Stimulated activated CD8-positive, alpha-beta memory T cell treated with anti-CD3 and anti-CD28 coated beads, Interleukin-4, amount 100 ng/mL, for 1 hour (primary cell): ENCODE measurements at places on chromosomes 6 and 20.

- no peak for DNase-seq
These were observed 6.5 kb upstream of the BCAS4 start for GRCh38 chr20:50788045-50788991.

GRCh38 chr20:31918466-31919105, 33.3 kb downstream of the PDRG1 start:
- no peak for DNase-seq

- DNase-seq: no peak
These were observed 271.4 kb downstream of the ALDH8A1 start for GRCh38 chr6:134678436-134678889.

DNA sequence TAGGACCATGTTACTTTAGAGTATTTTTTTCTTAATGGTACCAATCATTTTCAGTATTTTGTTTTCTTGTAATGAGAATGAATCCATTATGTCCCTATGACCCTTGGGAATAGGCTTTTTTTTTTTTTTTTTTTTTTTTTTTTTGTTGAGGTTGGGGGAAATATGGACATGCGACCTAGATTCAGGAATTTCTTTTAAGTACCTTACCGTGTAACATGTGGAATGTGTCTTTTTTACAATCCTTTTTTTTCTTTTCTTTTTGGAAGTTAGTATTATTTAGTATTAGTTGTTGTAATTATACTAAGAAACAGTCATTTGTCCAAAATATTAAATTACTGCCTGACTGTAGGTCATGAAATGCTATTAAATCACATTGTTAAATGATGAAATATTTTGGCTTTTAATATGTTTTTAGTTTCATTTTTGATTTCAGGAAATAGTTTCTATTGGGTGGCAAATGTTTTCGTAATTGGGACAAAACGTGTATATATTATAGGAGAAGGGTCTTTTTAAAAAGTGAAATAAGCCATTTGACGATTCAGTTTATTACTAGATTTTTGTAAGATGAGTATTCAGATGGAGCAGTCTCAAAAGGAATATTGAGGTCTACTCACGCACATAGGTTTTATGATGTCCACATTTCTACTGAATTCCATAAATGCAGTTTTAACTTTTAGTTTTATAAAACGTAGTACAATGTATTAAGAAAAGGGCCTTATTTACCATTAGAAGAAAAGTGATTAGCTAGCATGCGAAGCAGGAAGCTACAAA, 4.9 kb downstream of the ARID1B start:
- DNase-seq: no peak

DNA sequence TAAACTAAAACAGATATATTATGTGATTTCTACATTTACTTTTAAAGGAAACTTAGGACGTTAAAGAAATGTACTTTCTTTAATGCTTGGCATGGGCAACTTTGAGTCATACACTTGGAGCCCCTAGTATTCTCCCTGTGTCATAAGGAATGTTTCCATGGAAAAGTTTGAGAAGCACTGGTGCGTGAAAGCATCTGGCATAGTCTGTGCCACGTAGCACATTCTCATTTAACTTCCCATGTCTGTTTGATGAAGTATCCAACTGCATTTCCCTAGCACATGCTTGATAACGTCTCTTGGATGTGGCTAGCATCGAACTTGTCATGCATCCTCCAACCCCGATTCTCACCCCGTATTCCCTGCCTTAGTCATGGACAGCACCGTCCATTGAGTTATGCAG, 172.0 kb downstream of the TBC1D7 start:
- no peak for DNase-seq

- no peak for DNase-seq
These were observed 868 bp downstream of the LTV1 start for GRCh38 chr6:143844006-143844405.

- DNase-seq: no peak
These were observed 43.7 kb upstream of the HFE start for GRCh38 chr6:26043384-26044139.

DNA sequence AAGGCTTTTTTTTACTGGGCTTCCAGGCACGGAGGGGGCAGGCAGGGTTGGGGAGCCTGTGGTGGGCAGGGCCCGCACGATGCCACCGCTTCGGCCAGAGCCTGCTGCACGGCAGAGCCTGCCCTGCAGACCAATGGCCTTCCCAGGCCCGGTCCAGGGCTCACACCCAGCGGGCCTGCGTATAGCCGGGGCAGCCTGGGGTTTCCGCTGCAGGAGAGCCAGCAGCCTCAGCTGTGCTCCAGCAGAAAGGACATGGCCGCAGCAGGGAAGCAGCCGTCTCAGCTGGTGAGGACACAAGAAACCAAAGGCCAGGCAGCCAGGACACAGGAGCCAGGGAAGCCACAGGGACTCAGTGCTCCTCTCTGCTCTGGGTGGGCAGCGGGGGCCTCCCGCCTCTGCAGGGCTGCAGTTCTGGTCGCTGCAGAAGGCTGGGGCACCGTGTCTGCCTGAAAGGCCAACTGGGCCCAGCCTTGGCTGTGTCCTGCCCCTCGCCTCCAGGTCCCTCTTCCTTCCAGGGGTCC, 90.6 kb downstream of the TTLL2 start:
- no peak for DNase-seq

GRCh38 chr6:168404560-168404959, 36.4 kb upstream of the SMOC2 start:
- no peak for DNase-seq

GRCh38 chr20:22836877-22837276, 198.2 kb upstream of the SSTR4 start:
- no peak for DNase-seq

GRCh38 chr6:37727996-37728395, 30.3 kb upstream of the MDGA1 start:
- DNase-seq: no peak

- DNase-seq: no peak
These were observed 296.4 kb downstream of the PAX1 start for GRCh38 chr20:22001886-22002285.

GRCh38 chr20:44572551-44573500, 9.6 kb upstream of the PKIG start:
- no peak for DNase-seq

DNA sequence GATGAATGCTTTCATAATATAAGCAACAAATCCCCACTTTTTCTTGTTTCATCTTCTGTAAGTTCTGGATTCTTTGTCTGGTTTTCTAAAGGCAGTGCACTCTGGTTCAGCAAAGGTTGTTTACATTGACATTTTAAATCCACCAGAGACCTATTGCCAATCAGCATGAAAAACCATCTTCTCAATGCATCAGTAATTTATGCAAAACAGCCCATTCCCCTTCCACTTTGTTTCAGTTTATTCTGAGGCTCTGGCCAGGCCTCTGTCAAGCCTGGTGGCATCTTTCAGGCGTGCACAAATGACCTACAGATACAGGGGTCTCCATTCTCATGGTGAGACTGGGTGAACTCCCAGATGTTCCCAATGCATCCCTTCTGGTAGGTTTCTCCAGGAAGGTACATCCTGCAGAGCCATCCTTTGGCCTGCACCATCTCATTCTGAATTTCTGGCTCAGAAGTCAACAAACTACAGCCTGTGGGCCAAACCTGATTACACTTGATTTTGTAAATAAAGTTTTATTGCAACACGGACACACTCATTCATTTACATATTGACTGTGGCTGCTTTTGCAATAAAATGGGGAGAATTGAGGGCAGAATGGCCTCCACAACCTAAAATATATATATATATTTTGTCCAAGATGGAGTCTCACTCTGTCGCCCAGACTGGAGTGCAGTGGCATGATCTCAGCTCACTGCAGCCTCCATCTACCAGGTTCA, 405.4 kb downstream of the PREX1 start:
- no peak for DNase-seq

GRCh38 chr20:5220321-5221060, 93.7 kb downstream of the CDS2 start:
- DNase-seq: no peak
